ENCODE measurements at places on chromosomes 5 and 9.
A peak's percentile ranks its signal among the peaks of the same experiment; 100 is the strongest.

GRCh38 chr5:78549043-78549442, 99.5 kb downstream of the LHFPL2 start:
- DNase-seq, result peak; percentile 54

DNA sequence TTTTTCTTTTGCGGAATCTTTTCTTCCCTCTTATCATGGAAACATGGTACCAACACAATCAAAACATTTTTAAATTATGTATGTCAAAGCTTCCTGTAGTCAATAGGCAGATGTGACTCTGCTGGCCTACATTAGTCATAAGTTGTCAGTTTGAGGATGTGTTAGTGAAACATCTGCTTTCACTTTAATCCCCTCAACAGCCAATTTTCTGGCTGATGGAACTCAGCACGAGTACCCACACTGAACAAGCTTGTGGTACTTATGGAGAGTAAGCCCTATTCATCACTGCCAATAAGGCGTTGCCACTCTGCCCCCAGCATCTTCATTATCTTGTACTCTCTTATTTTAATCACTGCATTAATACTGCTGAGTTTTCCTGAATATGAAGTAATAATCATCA, 1034.4 kb downstream of the CDH9 start:
- no peak for DNase-seq

- DNase-seq, result no peak
These were observed 184.0 kb downstream of the SPOCK1 start for GRCh38 chr5:137315109-137315508.

DNA sequence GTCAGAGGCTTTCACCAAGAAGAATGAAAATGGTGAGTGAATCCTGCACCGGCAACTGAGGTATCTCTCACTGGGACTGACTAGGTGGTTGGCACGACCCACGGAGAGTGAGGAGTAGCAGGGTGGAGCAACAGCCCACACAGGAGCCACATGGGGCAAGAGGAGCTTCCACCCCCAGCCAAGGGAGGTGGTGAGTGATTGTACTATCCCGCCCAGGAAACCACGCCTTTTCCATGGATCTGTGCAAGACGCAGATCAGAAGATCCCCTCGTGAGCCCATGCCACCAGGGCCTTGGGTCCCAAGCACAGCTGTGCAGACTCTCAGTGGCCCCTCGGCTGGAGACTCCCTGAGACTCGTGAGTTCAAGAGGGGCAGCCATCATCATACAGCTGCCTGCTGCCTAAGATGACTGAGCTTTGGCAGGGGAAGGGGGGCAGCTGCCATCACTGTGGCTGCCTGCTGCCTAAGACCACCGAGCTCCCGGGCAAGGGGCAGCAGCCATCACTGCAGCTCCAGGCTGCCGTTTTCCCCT, 229.5 kb downstream of the AP3B1 start:
- DNase-seq, result no peak

- DNase-seq, result no peak
These were observed 24.2 kb downstream of the NEK6 start for GRCh38 chr9:124281931-124282371.

DNA sequence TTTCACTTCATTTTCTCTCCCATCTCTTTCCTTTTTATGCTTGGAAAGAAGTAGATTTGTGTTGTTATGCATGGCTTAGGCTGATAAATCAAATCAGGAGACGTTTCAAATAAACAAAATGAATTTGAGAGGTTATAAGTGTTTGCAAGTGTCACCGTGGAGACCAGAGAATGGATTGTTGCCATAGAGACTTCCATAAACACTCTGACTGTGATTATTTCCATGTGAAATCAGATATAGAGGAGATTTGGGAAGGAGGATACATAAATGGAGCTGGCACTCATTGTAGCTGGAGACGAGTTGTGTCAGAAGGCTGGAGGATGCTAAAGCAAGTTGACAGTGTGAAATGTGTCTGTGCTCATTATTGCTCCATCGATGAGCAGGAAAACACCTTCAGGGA, 84.2 kb upstream of the PCSK1 start:
- DNase-seq, result no peak

DNA sequence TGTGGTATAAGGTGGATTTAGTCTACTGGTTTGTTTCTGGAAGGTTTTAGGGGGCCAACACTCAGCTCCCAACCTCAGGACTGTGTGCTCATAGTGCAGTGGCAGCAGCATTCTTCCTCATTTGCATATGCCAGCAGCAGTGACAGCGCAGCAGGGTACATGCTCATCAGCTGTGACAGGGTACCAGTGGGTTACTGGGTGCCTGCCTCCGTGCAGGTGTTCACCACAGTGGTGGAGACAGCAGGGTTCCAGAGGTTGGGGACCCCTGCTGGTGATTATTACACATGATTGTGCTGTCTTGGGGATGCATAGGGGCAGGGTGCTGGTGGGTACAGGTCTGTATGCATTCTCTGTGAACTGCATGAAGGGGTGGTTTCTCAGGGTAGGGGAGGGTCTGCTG, 45.5 kb upstream of the IFNE start:
- DNase-seq, result no peak

DNA sequence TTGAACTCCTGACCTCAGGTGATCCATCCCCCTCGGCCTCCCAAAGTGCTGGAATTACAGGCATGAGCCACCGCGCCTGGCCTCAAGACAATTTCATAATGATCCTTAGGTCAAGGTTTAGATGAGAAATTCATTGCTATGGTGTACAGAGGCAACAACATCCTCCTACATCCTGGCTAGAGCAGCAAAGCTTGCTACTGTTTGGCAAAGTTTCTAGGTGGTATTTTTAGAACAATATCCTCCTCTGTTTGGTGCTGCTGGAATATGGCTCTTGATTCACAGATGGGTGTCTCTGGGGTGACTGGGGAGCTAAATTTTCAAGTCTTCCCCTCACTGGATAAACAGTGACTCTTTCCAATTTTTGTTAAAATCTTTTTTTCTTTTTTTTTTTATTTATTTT, 30.6 kb downstream of the CRHBP start:
- DNase-seq, result no peak

DNA sequence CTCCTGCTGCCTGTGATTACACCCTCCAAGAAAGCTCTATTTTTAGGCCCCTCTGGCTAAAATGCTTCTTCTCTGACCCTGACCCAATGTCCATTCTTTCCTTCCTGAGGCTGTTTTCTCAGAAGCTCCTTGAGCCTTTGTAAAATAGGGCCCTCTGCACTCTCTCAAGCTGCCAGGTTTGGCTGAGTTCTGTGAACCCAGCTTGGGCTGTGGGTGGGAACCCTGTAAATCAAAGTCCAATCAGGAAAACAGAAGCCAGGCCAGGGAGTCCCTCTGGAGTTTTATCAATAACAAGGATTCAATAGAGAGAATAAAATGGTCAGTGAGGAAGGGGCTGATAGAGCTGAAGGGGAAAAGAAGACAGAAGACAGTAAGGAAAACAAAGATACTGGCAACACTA, 43.7 kb upstream of the ERCC6L2 start:
- DNase-seq, result no peak

DNA sequence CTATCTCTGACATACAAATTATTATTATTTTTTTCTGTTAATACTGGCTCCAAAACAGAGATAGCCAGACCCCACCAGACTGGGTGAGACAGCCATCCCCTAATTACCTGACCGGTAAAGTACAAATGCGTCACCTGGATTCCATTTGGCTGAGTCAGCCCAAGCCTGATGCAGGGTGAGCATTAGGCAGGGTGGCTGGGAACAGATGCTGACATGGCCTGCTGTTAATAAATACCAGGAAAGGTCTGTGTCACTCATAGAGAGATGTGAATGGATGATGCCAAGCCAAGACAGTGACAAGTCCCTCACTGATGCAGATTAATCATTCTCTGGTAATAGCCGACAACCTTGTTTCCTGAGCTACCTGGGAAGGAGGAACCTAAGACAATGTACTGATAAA, 183.5 kb downstream of the TRIM32 start:
- no peak for DNase-seq

GRCh38 chr5:40260361-40260760, 419.4 kb upstream of the PTGER4 start:
- no peak for DNase-seq

DNA sequence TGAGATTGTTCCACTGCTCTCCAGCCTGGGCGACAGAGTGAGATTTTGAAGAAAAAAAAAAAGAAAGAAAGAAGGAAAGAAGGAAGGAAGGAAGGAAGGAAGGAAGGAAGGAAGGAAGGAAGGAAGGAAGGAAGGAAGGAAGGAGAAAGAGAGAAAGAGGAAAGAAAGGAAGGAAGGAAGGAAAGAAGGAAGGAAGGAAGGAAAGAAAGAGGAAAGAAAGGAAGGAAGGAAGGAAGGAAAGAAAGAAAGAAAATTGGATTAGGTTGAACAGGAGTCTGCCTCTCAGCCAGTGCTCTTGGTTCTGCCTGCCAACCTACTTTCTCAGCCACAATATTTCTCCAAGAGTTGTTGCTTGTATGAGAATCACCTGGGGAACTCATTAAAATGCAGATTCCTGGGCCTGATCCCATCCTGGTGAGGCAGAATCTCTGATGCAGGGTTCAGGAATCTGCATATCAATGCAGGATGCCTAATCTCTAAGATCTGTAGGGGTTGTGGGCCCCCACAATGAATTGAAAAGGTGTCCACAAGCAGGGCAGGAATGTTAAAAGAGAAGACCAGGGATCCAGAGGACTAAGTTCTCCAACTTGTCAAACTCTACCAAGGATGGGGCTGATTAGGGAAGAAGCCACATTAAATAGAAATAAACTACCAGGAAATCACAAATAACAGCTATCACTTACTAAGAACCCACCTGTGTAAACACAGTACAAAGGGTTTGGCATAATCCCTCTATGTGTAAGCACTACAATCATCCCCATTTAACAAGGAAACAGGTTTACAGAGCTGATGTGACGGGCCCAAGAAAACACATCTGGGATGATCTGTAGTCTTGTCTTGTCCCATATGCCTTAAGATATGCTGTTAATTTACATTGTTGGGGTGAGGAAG, 23.4 kb upstream of the GALNT10 start:
- no peak for DNase-seq

DNA sequence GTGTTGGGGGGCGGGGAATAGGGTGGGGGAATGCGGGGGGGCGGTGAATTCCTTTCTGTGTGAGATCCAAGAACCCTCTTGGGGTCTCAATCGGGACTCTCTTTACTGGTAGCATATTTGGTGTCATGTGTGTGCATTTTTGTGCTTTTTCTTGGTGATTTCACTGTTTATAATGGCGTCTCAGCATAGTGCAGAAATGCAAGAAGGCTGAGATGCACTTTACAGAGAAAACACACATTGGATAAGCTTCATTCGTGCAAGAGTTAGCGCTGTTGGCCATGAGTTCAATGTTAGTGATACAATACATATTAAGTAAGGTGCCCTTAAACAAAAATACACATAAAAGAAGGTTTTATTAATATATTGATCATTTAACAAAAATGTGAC, 771 bp upstream of the ENTPD8 start:
- no peak for DNase-seq

GRCh38 chr5:82599030-82599429, 320.9 kb upstream of the RPS23 start:
- no peak for DNase-seq

DNA sequence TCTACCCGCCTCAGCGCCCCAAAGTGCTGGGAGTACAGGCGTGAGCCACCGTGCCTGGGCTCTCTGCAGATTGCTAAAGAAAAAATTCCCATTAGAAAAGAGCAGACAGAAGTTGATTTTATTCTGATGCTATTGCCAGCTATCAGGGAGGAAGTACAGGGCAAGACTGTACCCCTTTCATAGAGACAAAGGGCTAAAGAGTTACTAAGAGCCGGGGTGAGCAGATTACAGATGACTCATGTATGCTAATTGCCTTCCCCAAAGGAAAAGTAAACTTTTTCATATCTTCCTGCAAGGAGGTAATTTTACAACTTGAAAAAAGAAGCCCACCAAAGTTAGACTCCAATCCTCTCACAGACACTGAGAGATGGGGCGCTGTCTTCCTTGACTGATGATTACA, 42.3 kb upstream of the MCTP1 start:
- no peak for DNase-seq

GRCh38 chr9:134333234-134333873, 7.1 kb downstream of the RXRA start:
- no peak for DNase-seq

GRCh38 chr5:2355859-2356258, 395.6 kb downstream of the IRX2 start:
- DNase-seq, result no peak

GRCh38 chr5:127216898-127217675, 73.5 kb upstream of the MEGF10 start:
- no peak for DNase-seq

DNA sequence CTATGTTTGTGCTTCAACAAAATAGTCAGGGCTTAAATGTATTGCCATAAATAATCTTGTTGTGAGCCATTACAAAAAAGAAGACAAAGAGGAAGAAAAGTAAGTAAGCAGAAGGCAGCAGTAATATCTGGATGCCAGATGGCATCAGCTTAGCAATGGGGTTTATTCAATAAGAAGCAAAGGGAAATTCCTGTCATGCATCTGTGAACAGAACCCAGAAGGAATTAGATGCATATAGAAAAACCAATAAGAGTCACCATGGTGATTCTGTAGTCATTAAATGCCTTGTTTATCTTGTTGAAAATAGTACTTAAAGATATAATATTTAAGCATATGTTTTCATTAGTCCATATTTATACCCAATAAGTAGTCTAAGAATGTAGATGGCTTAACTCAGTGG, 216.0 kb downstream of the ADAMTSL1 start:
- DNase-seq, result no peak

GRCh38 chr9:110173322-110173642, 34.7 kb downstream of the C9orf152 start:
- no peak for DNase-seq

Data from amygdala (tissue), 56 donors.